ENCODE measurements at places on chromosomes 5 and 9.

GRCh38 chr9:11755951-11756350, 937.2 kb upstream of the TYRP1 start:
- DNase-seq, result no peak

GRCh38 chr9:137171149-137171900, 531 bp downstream of the TMEM210 start:
- DNase-seq, result no peak

- DNase-seq, result no peak
These were observed 28.3 kb downstream of the TCF7 start for GRCh38 chr5:134142806-134143205.

GRCh38 chr9:131237291-131237690, 39.0 kb downstream of the FAM78A start:
- no peak for DNase-seq

GRCh38 chr5:176538989-176539384, 1.8 kb upstream of the RNF44 start:
- no peak for DNase-seq

DNA sequence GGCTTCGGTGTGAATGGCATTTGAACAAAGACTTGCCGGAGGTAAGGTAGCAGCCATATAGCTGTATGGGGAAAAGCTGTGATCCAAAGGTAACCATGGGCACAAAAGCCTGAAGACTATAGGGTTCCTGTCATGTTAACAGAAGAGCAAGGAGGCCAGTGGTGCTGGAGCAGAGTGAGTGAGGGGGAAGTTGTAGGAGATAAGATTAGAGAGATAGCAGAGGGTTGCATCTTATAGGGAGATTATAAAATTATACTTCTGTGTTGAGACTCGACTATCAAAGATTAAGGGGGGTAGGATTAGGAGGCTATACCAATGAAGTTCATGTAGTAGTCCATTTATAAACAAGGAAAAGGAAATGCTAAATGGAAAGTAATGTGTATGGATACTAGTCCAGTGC, 3.3 kb downstream of the NCBP1 start:
- no peak for DNase-seq

GRCh38 chr5:69217548-69218526, 16.8 kb upstream of the CDK7 start:
- DNase-seq, result peak; percentile 96

DNA sequence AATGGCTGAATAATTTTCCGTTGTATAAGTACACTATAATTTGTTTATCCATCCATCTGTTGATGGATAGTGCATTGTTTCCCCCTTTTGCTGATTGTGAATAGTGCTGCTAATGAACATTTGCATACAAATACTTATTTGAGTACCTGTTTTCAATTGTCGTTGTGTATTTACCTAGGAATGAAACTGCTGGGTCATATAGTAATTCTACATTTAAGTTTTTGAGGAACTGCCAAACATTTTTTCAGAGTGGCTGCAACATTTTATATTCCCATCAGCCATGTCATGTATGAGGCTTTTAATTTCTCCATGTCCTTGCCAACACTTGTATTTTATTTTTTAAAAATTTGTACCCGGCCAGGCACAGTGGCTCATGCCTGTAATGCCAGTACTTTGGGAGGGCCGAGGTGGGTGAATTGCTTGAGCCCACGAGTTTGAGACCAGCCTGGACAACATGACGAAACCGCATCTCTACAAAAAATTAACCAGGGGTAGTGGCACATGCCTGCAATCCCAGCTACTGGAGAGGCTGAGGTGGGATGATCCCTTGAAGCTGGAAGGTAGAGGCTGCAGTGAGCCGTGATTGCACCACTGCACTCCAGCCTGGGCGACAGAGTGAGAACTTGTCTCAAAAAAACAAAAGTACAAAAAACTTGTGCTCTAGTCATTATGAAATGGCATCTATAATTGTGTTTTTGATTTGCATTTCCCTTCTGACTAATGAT, 2.2 kb upstream of the ANXA6 start:
- DNase-seq, result no peak

DNA sequence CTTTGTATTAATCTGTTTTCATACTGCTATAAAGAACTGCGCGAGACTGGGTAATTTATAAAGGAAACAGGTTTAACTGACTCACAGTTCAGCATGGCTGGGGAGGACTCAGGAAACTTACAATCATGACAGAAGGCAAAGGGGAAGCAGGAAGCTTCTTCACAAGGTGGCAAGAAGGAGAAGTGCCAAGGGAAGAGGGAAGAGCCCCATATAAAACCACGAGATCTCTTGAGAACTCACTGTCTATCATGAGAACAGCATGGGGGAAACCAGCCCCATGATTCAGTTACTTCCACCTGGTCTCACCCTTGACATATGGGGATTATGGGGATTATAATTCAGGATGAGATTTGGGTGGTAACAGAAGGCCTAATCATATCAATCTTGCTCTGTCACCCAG, 60.9 kb upstream of the CHD1 start:
- DNase-seq, result no peak

GRCh38 chr5:177357459-177358351, at the start of gene RGS14:
Gene RGS14 (plus strand): TSS chr5:177357924. CDS start chr5:177358025, 101 bp downstream.
- peak; percentile 85 for DNase-seq

DNA sequence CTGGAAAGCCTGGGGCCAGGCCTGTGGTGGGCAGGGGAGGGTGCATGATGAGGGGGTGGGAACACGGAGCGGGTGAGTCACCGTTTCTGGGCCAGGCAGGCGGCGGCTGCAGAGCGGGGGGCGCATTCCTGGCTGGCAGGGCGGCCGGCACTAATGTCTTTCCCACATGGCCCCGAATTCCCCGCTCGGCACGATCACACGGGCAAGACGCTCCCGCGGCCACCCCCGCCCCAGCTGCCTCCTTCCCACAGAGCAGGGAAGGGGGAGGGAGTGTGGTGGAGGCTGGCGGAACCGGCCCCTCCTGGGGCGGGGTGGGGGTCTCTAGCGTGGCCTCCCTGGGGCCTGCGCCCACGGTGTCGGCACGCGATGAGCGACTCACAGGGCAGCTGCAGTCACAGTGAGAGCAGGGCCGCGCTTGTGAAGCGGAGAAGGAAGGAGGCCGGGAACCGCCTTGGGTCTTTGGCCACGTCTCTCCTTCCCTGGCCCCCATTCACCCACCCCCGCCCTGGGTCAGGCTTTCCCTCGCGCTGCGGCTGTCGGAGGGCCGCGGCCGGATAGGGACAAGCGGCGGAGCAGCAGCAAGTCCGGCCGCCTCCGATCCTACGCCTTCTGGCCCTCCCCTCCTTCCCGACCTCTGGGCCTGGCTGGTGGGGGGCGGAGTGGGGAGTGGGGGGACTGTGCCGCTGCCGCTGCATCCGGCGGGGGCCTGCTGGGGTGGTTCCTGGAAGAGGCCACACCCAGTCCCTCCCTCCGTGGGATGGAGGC, 48.9 kb downstream of the CXXC5 start:
- no peak for DNase-seq

DNA sequence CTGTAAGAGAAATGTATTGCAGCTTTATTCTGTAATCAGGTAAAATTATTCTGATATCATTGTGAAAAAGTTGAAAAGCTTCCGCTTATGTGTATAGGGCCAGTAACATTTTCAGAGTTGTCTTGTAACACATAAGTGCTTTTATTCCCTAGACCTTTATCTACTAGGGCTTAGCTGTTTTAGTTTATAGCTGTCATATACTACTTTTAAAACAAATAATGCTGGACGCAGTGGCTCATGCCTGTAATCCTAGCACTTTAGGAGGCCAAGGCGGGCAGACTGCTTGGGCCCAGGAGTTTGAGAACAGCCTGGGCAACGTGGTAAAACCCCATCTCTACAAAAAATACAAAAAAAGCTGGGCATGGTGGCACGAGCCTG, 33.1 kb downstream of the SLC25A51 start:
- DNase-seq, result no peak

DNA sequence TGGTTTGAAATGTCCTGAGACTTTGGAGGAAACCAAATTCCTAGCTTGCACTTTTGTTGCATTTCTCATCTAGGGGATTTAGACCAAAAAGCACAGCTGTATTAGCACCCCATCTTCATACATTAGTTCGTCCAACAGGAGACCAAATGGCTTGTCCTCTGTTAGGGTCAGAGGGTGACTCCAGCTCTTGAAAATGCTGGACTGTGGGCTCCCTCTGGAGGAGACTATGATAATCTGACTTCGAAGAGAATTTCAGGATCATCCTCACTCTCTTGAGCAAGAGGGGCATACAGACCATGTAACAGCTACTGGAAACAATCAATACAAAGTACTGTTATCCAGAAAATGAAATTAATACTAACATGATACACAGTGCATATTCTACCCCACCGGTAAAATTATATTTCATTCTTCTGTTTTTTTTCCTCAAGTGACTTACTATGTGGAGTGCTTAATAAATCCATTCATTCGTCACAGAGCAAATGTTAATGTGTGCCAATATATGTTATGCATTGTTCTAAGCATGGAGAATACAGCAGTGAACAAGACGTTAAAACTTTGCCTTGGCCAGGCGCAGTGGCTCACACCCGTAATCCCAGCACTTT, 63.7 kb upstream of the PPP2CA start:
- DNase-seq, result peak; percentile 54

DNA sequence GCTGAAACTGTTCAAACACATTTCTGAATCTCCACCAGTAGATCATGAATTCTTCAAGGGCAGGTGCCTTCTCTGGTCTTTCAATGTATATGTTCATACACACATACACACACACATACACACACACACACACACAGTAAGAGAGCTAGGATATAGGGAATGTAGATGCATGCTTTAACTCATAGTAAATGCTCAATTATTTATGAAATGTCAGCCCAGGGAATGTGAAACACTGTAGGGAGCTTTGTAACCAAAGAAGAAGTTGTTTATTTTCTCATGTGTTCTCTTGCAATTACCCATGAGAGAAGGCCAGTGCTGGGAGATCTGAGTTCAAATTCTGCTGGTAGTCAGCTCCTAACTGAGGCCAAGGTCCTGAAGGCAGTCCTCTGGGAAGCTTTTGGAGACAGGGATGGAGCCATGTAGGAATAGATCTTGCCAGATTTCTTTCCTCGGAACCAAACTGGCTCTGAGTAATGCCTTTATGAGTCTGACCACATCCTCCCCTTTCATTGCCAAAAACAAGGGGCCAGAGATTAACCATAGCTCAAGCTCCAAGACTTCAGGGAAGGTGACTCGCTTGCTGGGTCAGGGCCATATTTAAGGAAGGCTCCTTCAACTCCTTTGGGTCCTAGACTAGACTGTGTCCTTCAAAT, 487.0 kb upstream of the TNC start:
- DNase-seq, result no peak

DNA sequence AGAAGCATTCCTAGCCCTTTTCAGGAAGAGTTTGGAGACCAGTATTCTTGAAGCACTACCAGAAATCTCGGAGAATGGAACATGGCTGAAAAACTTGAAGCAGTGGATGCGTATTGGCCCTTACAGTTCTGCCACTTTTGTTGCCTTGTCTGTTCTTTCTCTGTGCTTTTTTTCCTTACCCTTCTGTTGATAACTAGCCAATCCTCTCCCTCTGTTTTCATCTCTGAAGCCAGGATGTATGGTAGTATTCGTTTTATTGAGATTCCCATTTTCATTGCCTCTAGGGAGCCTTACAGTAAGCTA, 564 bp upstream of the CCNH start:
- DNase-seq, result no peak

- no peak for DNase-seq
These were observed 85.0 kb downstream of the CSNK1G3 start for GRCh38 chr5:123597018-123597417.

DNA sequence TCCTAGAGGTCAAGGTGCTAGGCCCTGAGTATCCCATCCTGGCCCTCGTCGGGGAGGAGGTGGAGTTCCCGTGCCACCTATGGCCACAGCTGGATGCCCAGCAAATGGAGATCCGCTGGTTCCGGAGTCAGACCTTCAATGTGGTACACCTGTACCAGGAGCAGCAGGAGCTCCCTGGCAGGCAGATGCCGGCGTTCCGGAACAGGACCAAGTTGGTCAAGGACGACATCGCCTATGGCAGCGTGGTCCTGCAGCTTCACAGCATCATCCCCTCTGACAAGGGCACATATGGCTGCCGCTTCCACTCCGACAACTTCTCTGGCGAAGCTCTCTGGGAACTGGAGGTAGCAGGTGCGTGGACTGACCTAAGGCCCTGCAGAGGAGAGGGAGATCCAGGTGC, 7.9 kb downstream of the BTNL9 start:
- DNase-seq, result no peak

- DNase-seq, result no peak
These were observed 140.2 kb downstream of the NFIB start for GRCh38 chr9:14173713-14174112.
